ENCODE measurements at places on chromosomes 4 and X. TPM values are rescaled to one million over a fixed set of nuclear protein-coding genes. Genes with fewer than 3 reads are reported as not detected.

DNA sequence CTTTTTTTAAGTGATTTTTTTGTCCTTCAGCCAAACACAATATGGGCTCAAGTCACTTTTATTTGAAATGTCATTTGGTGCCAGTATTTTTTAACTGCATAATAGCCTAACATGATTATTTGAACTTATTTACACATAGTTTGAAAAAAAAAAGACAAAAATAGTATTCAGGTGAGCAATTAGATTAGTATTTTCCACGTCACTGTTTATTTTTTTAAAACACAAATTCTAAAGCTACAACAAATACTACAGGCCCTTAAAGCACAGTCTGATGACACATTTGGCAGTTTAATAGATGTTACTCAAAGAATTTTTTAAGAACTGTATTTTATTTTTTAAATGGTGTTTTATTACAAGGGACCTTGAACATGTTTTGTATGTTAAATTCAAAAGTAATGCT lies 62.1 kb downstream of the EDNRA start:
- DNase-seq = no peak
- no peaks in the 10 kb centered on the region for H3K27me3 ChIP-seq
- H3K4me3 ChIP-seq = no peak overlapping the region
- no peaks in the 10 kb centered on the region for H3K36me3 ChIP-seq
- H3K4me1 ChIP-seq = no peaks in the 10 kb centered on the region

DNA sequence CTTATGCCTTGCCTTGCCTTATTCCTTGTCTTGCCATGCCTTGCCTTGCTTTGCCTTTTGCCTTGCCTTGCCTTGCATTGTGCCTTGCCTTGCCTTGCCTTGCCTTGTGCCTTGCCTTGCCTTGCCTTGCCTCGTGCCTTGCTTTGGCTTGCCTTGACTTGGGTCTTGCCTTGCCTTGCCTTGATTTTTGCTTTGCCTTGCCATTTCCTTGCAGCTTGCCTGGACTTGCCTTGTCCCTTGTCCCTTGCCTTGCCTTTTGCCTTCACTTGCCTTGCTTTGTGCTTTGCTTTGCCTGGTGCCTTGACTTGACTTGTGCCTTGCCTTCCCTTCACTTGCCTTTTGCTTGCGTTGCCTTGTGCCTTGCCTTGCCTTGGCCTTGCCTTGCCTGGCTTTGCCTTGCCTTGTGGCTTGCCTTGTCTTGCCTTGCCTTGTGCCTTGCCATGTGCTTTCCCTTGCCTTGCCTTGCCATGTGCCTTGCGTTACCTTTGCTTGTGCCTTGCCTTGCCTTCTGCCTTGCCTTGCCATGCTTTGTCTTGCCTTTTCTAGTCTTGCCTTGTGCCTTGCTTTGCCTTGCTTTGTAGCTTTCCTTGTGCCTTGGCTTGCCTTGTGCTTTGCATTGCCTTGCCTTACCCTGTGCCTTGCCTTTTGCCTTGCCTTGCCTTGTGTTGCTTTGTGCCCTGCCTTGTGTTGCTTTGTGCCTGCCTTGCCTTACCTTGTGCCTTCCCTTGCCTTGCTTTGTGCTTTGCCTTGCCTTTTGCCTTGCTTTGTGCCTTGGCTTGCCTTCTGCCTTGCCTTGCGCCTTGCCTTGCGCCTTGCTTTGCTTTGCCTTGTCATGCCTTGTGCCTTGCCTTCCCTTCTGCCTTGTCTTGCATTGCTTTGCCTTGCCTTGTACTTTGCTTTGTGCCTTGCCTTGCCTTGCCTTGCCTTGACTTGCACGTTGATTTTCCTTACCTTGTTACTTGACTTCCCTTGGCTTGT lies 92.8 kb downstream of the TAB3 start:
- H3K4me3 ChIP-seq = no peak overlapping the region
- H3K4me1 ChIP-seq = no peaks in the 10 kb centered on the region
- DNase-seq = no peak
- no peak overlapping the region for H3K27ac ChIP-seq

DNA sequence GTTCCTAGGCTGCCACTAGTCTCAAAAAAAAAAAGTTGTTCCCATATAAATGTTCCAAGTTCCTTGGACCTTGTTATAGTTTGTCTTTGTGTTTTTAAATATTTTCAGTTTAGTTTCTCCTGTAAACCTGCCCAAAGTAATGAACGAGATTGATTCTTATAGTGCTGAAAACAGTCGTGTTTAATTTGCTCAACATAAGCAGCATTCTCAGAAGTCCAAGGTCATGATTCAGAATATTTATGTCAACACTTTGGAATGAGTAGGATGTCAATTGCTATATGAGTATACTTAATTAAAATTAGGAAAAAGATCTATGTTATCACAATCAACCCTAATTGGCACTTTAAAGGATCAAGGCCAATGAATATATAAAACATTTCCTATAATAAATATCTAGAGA lies 510.9 kb downstream of the PPP4R3C start:
- DNase-seq = no peak
- no peaks in the 10 kb centered on the region for H3K4me1 ChIP-seq
- H3K27me3 ChIP-seq = no peaks in the 10 kb centered on the region

- DNase-seq = no peak
- no peaks in the 10 kb centered on the region for H3K27me3 ChIP-seq
- H3K27ac ChIP-seq = no peak overlapping the region
These were observed 353.8 kb upstream of the GATB start for GRCh38 chr4:152114562-152114961.

GRCh38 chr4:81084029-81084428 lies 53.5 kb downstream of the BMP3 start:
- no peaks in the 10 kb centered on the region for H3K4me1 ChIP-seq
- no peak overlapping the region for H3K27ac ChIP-seq
- H3K36me3 ChIP-seq = no peaks in the 10 kb centered on the region
- H3K27me3 ChIP-seq = no peaks in the 10 kb centered on the region

DNA sequence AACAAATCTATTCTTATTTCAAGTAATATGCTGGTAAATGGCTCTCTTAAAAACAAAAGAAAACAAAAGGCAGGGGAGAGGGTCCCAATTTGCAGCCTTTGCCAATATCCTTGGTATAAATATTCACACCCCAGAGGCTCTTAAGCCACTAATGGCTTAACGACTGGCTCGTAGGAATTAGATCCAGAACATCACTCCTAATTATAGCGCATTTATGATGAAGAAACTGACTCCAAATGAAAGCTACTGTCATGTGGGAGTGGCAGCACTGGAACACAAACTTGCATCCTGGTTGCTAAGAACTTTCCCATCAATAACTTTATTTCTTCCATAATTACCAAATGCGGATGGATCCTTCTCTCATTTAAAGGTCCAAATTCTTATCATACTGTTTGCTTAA lies 138.7 kb downstream of the FRYL start:
- peaks cover 28% of the 10 kb centered on the region for H3K4me1 ChIP-seq
- H3K36me3 ChIP-seq = no peaks in the 10 kb centered on the region

Gene SCML2
- total RNA-seq = 1.6 TPM

Gene S100P
- total RNA-seq = 0.42 TPM
